NCI-H1930 (cell line): ENCODE measurements at places on chromosomes 5 and 9.

DNA sequence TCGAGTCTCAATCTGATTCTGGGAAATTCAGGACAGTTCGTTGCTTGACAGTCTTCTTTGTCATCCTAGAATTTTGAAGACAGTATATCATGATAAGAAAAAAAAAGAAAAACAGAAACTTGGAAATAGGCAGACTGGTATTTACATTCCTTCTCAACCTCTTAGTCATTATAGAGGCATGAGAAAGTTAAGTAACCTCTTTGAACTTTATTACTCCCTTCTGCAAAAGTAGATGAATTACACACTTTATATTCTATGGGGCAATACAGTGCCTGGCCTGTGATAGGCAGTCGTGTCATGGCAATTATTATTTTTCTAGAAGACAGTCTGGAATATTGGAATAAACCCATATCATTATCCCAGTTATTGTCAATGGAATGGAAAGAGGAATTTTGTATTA is 828.9 kb downstream of the TLR4 start:
- DNase-seq = no peak

DNA sequence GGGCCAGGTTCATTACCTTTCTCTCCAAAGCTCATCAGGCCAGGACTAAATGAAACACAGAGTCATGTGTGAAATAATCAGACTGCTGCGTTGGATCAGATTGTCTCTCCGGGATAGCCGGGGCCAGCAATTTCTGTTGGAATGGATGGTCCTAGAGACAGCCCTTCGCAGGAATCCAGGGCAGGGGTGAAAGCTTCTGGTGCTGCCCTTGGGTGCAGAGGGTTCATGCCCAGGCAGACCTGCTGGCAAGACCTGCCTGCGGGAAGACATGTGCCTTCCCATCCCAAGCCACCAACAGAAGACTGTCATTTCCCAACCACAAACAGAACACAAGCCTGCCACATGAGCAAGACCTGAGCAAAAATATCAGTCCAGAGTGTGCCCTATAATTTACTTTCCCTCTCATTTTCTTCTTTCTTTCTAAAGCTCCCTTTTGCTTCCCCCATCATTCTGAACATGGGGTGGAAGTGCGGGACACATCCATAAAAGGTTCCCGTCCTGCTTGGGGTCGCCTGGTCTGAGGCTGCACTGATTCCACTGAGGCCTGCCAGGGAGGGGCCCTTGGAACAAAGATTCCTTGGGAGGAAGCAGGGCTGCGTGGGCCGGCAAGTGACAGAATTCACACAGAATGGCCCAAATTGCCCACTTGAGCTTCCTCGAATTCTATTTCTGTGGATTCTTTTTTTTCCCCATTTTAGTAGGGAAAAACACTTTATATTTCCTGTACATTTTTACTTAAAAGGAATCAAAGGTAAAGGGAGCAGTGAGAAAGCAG is 57.3 kb downstream of the UBE2QL1 start:
- no peak for DNase-seq

GRCh38 chr9:78769690-78770089 is 472.8 kb downstream of the PSAT1 start:
- no peak for DNase-seq

DNA sequence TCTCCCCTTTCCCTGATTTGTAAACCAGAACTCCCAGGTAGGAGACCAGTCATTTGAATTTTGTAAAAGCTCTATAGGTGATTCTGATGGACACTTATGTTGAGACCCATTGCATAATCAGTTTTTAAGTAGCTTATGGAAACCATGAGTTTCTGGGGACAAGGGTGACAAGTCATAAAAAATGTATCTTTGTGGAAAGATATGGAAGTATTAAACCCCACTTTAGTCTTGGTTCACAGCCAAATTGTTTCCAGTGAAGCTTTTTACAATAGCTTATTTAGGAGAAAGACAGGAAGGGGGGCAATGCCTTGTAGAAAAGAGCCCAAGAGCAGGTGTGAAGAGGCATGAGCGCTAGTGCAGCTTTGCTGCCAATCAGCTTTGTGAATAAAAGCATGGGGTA is 453 bp upstream of the CCL28 start:
- no peak for DNase-seq

- no peak for DNase-seq
Observed at GRCh38 chr9:32359452-32359851, 25.0 kb upstream of the ACO1 start.
